NCI-H226 (cell line): ENCODE measurements at places on chromosomes 12 and 14.

GRCh38 chr14:24826390-24826789 is 192.4 kb upstream of the GZMB start:
- no peak for DNase-seq

DNA sequence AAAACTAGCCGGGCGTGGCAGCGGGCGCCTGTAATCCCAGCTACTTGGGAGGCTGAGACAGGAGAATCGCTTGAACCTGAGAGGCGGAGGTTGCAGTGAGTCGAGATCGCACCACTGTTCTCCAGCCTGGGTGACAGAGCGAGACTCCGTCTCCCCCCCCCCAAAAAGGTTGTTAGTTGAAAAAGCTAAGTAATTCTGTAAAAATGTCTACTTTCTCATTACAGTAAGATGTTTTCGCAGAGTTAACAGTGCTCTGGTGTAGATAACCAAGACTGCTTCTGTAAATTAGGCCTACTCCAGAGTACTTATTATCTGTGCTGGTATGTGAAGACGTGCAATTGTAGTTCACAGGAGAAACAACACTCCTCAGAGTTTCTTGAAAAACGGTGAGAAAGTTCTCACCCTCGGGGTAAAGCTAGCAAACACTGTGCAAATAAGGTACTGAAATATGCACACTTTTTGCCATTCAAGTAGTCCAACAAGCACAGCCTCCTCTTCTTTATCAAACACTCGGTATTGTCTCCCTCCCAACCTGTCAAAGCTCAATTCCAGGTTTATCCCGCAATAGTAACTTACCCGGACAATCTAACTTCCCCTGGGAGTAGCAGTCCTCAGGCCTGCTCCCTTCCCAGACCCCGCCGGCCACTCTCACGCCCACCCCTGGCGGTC is 974 bp downstream of the BTBD7 start:
- no peak for DNase-seq

DNA sequence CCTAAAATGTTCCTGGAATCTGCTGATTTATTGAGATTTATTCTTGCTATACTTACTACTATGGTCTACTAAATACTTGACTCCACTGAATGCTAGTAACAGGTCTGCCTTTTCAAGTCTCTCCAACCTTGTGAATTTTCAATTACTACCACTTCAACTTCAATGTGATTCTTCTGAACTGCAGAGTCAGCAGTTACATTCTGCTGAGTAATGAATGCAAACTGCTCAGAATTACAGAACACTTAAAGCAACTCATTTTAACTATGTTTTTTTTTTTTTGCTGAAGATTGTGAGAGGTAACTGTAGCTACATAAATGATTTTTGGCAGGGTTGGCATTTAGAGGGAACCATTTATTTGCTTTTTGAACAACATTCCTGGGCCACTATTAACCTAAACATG is 41.8 kb downstream of the ARF6 start:
- DNase-seq, result no peak

DNA sequence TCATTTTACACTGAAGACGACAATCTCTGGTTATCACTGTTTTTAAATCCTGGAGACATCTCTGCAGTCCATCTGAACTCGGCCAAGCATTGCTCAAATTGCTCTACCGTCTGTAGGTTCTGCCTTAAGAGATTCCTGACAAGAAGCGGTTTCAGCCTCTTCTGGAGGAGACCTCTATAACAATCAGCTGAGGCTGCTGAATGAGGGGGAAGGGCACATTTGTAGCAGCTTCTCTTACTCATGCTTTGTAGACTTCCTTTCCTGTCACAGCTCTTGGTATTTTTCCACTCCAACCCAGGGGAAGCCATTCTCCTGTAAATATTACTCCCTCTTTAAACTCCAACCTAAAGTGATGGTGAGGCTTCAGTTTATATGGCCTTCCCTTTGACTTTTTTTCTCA is 3.0 kb downstream of the ARG2 start:
- peak; percentile 72 for DNase-seq

GRCh38 chr12:77995436-77996167 is 164.9 kb downstream of the NAV3 start:
- DNase-seq, result peak; percentile 82

DNA sequence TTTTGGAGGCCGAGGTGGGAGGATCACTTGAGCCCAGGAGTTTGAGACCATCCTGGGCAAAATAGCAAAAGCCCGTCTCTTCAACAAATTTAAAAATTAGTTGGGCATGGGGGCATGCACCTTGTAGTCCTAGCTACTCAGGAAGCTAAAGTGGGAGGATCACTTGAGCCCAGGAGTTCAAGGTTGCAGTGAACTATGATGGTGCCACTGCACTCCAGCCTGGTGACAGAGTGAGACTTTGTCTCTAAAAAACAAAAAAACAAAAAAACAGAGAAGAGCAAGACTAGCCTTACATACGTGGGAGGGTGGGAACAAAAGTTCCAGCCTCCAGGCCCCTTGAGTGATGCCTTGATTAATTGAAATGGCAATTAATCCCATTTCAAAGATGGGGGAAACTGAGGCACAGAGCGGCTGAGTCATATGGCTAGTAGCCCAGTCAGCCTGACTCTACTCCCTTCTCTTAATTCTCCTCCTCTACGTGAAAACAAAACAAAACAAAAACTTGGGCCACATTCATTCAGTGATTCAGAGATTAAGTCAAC is 3.3 kb upstream of the FAM222A start:
- no peak for DNase-seq

DNA sequence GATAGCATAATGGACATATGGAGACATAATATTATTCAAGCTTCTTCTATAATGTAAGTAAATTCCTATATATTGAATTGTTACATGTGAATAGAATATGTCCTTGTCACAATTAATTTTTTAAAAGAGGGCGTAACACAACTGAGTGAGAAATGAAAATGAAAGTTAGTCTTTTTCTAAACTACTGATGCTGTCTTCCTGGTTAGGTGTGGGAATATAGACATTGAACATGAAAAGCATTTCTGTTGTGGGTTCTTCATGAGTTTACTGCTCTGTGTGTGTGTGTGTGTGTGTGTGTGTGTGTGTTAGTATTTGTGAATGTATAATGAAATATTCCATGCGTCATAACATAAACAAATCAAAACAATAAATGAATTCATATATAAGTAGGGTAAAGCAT is 40.5 kb upstream of the RTL1 start:
- no peak for DNase-seq

GRCh38 chr14:67045440-67045839 is 143.8 kb upstream of the GARIN2 start:
- DNase-seq, result no peak

GRCh38 chr12:2443776-2444175 is 351.0 kb upstream of the FKBP4 start:
- no peak for DNase-seq
